ENCODE measurements at places on chromosomes 4 and X.
A peak's percentile ranks its signal among the peaks of the same experiment; 100 is the strongest.

DNA sequence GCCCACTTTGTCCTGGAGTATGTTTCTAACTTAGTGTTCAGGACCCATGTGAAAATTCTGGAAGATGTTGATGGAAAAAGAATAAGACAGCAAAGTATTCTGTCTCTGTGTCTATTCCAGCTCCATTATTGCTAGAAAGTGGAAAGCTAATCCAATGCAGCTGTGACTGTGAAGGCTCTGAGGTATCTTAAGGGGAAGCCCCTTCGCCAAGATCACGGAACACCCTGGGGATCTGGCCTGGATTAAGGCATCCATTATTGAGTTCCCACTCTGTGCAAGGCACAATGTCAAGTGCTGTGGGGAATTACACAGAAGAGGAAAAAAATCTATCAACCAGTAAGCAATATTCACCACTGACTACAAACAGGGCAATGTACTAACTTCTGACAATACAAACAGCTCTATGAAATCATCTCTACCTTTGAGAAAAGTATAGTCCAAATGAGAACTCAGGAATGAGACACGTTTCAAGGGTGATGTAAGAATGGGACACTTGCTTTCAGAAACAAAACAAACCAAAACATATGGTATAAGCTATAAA lies 222.1 kb downstream of the LDB2 start:
- no peak for DNase-seq

- no peak for DNase-seq
Measured at GRCh38 chr4:186074189-186074588, 5.2 kb downstream of the TLR3 start.

DNA sequence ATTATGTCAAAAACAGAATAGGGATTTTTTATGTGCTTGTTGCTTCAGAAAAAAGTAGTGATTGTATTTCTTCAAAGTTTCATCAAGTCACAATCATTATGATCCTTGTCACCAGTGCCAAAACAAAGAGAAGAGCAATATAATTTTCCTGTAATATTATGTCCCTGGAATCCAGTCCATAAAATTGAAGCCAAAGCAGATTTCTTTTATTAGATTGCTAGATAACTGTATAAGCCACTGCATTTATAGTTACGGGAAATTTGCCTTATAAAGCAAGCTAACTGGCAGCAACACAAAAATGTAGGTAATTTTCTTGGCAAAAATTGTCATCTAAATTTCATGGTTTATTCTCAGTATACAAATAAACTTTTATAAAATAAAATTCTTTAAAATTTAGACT lies 296.1 kb upstream of the ANKRD50 start:
- DNase-seq, result no peak

DNA sequence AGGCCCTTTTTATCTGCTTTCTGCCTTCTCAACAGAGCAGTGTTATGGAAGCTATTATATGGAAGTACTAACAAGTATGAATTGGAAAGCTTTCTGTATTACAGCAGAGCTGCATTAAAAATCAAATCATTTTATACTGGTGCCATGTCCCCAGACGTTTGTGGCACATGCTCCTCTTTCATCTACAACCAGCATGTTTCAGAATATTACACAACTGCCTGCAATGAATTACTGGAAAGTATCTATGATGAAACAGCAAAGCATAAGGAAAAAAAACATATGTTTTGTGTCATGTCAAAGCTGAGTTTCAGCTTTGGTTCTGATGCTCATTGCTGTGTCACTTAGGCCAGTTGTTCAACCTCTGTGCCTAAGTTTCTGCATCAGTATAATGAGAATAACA lies 576.8 kb downstream of the GBA3 start:
- no peak for DNase-seq

DNA sequence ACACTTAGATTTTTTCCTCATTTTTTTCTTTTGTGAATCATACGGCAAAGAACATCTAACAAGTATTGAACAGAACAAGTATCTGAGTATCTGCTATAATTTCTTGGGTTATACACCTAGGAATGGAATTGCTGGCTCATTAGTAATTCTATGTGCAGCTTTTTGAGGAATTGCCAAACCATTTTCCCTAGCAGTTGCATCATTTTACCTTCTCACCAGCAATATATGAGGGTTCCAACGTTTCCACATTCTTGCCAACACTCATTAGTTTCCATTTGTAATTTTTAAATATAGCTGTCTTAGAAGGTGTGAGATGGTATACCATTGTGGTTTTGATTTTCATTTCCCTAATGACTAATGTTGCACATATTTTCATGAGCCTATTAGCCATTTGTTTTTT lies 41.1 kb upstream of the DCAF8L1 start:
- DNase-seq, result no peak

DNA sequence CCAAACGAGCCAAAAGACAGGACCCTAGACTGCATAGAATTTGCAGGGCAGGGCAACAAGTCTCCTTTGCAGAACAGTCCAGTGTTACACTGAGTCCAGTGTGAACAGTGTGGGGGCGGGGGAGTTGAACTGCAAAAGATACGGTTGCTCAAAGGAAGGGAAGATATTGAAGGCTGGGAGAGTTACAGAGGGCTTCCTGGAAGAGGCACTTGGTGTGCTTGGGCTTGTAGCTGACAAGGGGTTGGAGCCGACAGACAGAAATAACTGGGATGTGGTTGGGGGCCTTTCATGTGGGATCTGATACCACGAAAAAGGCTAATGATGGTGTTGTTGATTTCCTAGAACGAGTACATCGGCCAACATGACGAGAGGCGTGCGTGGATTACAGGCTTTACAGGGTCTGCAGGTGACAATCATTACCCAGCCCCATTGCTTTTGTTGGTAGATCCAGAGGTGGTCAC lies 6.1 kb downstream of the XPNPEP2 start:
- DNase-seq, result no peak

DNA sequence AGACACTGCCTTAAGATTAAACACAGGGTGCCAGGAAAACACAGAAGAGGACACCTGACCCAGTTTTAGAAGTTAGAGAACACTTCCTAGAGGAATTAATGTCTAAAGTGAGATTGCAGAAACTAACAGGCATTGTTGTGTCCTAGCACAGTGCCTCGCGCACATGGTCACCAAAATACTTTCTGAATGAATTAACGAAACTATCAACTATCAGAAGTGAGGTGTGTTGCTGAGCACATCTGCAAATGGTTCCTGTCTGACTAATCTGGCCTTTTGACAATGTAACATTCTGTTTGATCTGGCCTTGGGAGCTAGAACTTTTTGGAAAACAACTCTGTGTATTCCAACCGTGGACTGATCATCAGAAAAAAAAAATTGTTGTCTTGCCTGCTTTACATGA lies 556.8 kb upstream of the LCORL start:
- DNase-seq, result no peak

DNA sequence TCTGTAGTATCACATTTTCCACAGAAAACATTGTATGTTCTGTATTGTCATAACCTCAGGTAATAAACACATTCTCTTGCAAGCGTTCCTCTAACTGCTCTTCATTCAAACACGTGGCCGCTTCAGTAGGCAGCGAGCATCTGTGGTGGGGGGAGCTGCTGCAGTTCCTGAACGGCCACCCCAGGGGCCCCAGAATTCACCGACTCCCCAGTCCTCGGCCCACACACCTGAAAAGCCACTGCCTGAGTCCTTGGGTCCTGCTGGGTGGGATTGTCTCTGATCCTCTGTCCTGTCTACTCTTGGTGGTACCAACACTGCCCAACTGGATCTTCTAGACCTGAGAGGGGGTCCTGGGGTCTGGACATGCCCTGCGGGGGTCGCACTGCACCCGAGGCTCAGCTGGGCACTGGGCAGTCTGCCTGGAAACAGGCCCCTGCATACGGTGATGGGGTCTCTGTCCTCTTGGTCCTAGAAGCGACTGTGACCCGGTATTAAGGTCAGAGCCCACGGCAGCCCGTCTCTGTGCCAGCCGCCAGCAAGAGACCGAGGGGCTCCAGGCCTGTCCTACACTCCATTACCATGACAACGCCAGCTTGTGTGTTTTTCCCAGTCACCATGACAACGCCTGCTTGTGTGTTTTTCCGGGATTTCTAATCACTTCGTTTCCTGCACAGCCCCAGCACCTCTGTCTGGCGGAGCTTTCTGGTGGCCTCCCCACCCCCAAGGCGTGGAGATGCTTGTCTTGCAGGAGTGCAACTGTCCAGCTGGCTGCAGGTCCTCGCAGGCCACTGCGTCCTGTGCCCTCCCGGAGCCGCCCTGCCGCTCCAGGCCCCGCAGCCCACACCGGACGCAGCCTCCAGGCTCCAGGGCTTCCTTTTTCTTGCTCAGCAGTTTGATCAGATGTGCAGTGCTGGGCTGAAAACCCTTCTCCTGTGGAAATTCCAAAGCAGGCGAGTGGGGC lies 16.0 kb downstream of the CTBP1 start:
- no peak for DNase-seq

DNA sequence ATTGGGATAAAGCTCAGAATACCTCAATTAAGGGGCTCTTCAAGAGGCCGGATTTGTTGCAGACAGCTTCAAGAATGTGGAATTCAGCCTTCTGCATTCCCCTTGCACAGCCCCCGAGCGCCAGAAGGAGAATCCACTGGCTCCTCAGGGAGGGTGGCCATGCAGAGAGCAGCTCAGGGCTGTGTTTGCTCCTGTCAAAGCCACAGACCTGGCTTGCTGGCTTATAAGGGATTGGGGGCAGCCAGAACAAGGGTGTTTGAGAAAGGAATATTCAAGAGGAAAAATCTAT lies 36.8 kb downstream of the ING2 start:
- DNase-seq, result no peak

DNA sequence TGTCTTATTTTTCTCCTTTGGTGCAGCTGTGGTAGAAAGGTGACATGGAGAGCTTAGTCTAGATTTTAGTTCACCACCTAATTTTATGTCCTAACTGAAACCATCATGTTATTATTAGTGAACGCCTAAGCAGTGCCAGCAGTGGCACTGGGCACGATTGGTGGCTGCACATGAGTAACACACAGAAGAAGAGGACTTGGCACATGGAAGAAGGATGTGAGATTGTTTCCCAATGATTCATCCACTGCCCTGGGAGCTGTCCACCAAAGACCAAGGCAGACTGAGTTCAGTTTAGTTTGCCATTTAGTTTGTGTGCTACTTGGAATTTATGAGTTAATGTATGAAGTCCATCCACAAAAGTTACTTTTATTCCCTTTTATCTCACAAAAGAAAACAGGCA lies 68.1 kb upstream of the NAP1L5 start:
- peak; percentile 11 for DNase-seq

DNA sequence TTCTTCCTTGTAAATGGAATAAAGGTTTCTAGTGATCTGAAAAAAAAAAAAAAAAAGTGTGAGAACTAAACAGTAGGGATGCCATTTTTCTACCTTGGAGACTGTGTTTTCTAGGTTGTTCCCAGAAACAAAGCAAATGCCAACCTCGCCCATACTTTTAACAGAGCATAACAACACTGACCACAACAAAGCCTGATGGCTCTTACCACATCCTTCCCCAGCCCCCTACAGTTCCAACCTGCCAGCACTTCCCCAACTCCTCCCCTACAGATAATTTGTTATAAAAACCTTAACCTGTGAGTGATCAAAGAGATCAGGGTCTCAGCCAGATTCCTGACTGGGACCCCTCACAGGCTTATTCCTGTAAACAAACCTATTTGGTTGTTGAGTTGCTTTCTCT lies 940.0 kb downstream of the SH3BGRL start:
- no peak for DNase-seq

DNA sequence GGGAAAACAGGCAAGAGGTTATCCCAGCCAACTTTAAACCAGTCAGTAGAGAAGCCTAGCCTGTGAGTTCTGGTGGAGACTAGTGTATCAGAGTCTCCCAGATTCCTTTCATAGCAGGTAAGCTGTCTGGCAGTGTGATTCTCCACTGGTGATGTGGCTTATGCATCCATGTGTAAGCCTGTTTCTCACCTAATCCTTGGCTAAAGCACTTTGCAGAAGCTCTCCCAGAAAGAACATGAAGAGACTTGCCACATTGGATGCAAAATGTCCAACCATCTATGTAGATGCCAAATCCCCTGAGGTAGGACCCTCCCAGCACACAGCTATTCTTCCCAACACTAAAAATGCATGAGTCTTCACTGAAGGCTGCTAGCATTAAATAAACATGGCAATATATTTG lies 111.7 kb downstream of the CHRNA9 start:
- no peak for DNase-seq

GRCh38 chrX:152907084-152907651 lies 9.3 kb downstream of the ZNF185 start:
- no peak for DNase-seq

- DNase-seq, result no peak
Measured at GRCh38 chrX:3226087-3226486, 120.4 kb downstream of the MXRA5 start.

DNA sequence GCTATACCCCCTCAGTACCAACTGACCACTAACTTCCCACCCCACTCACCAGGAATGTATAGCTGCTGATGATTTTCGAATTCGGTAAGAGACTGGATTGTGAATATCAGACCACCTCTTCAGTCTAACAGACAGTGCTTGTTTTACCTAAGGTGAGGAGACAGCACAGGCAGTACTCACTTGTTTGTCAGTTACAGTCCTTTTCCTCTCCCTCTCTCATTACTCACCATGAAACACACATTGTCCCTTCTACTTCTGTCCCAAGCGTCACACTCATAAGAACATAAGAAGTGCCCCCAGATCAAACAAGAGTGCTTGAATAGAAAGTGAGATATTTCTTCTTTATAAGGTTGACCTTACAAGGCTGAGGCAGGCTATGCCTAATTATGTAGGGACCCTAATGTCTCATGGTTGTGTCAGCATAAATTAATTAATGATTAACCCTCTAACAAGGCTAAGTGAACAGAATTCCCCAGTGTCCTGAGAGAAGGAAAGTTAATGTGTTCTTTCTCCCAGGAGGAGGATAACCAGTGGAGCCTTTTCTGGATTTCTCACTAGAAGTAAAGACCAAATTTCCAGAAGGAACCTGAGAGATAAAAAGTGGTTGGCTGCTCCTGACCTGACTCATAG lies 32.2 kb downstream of the ZCCHC12 start:
- DNase-seq, result no peak

DNA sequence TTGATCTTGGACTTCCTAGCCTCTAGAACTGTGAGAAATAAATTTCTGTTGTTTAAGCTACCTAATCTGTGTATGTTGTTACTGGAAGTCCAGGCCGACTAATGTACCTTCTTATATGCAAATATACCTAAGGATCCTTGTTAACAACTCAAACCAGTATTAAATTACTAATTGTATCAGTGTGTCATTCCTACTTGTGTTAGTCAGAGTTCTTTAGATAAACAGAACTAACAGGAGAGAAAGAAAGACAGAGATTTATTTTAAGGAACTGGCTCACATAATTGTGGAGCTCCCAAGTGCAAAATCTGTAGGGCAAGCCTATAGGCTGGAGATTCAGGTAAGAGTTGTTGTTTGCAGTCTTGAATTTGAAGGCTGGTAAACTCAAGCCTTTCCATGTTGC lies 120.0 kb downstream of the ADGRL3 start:
- no peak for DNase-seq

- no peak for DNase-seq
Measured at GRCh38 chr4:41644288-41644914, 104.1 kb downstream of the PHOX2B start.

- no peak for DNase-seq
Measured at GRCh38 chr4:985123-985830, 1.6 kb upstream of the IDUA start.

DNA sequence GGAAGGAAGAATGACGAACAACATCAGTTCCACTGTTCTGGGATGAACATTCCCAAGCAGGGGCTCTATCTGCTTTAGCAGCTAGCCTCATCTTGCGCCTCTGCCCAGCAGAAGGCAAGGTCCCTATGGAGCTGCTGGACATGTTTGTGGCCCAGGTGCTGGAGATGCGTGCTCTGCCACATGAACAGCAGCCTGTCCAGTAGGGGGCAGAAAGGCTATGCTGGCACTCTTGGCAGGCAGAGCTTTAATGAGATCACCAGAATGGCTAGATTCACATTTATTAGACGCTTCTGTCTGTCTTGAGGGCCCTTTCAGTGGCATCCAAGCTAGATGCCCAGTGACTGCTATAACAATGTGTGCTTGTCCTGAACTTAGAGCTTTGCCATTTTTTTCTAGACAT lies 1826.0 kb downstream of the STIM2 start:
- DNase-seq, result peak; percentile 15

Measured in H54 (cell line).